ENCODE measurements at places on chromosomes 7 and 10. TPM values are rescaled to one million over a fixed set of nuclear protein-coding genes. Genes with fewer than 3 reads are reported as not detected.

FGFR2 gene
- not detected for total RNA-seq

NUTM2E gene
- 0.20 TPM for total RNA-seq

ATP6V0A4 gene
- 0.08 TPM for total RNA-seq

PLAC9 gene
- total RNA-seq, result not detected

CHAT gene
- not detected for total RNA-seq

GIMAP4 gene
- total RNA-seq, result 368 TPM

CH25H gene
- total RNA-seq, result not detected

MBL2 gene
- total RNA-seq, result not detected

HHEX gene
- not detected for total RNA-seq

GDF2 gene
- total RNA-seq, result not detected

ITPRID1 gene
- total RNA-seq, result not detected

OGDHL gene
- not detected for total RNA-seq

IFIT1B gene
- not detected for total RNA-seq

ACSM6 gene
- total RNA-seq, result not detected

SCART1 gene
- 3.3 TPM for total RNA-seq

FAM25C gene
- total RNA-seq, result not detected

MOGAT3 gene
- total RNA-seq, result not detected

TEX47 gene
- total RNA-seq, result not detected

WDR91 gene
- total RNA-seq, result 14.3 TPM

MASTL gene
- total RNA-seq, result 23.4 TPM

SPDYE2B gene
- total RNA-seq, result not detected

IL6 gene
- 5.8 TPM for total RNA-seq

KAZALD1 gene
- total RNA-seq, result 0.96 TPM

PON1 gene
- total RNA-seq, result not detected

NSUN5 gene
- 45.5 TPM for total RNA-seq

SH3PXD2A gene
- total RNA-seq, result 18.4 TPM

NEBL gene
- not detected for total RNA-seq

PON3 gene
- not detected for total RNA-seq

RBM20 gene
- total RNA-seq, result 0.13 TPM

OR6V1 gene
- not detected for total RNA-seq

MUC12 gene
- not detected for total RNA-seq

CTTNBP2 gene
- total RNA-seq, result not detected

TMEM213 gene
- 0.28 TPM for total RNA-seq

MYL7 gene
- total RNA-seq, result not detected

SLC39A12 gene
- not detected for total RNA-seq

ITGA8 gene
- total RNA-seq, result not detected

VSTM4 gene
- total RNA-seq, result not detected

CTBP2 gene
- total RNA-seq, result 0.05 TPM

DNAJC12 gene
- 1.1 TPM for total RNA-seq

CCL24 gene
- total RNA-seq, result not detected
